ENCODE measurements at places on chromosomes 7 and 10.

DNA sequence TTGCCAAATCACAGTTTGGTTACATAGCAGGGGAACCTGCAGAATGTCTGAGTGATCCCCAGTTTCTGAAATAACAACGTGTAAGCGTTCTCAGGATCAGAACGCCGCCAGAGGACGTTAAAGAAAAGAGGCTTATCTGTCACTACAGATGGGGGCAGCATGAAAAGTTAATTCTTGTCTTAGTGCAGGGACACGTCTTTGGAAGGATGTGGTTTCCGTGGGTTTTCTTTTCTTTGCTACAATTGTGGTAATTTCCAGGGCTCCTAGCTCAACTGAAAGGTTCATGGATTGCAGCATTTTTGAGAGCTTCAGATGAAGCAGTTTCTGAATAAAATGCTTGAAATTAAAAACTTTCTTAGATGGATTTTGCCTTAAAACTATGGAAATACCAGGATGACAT is 106.6 kb downstream of the PRKCQ start:
- peak; percentile 97 for DNase-seq

DNA sequence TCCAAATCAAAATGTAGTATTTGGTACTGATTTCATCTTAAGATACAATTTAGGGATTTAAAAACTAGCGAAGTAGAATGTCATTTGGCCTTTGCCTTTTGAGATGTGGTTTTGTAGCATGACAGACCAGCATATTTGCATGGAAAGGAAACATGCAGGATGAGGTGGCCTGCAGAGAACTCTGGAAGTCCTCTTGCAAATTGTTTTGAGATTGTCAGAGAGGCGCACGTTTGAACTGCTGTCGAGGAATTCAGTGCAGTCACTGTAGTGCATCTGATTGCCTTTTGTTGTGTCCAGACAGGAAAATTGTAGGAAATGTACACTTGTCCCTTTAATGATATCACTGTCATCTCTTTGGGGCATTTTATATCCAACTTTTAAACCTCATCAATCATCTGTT is 136.7 kb downstream of the CELF2 start:
- no peak for DNase-seq

GRCh38 chr7:155610633-155611193 is 33.7 kb upstream of the RBM33 start:
- no peak for DNase-seq

GRCh38 chr7:106765727-106766355 is 99.2 kb upstream of the PIK3CG start:
- no peak for DNase-seq

GRCh38 chr10:127836966-127837365 is 55.8 kb downstream of the CLRN3 start:
- no peak for DNase-seq

GRCh38 chr7:75995052-75995471 is 667 bp upstream of the TMEM120A start:
- DNase-seq: no peak

- DNase-seq: no peak
These were observed 32.3 kb downstream of the CDK1 start for GRCh38 chr10:60810437-60811182.

DNA sequence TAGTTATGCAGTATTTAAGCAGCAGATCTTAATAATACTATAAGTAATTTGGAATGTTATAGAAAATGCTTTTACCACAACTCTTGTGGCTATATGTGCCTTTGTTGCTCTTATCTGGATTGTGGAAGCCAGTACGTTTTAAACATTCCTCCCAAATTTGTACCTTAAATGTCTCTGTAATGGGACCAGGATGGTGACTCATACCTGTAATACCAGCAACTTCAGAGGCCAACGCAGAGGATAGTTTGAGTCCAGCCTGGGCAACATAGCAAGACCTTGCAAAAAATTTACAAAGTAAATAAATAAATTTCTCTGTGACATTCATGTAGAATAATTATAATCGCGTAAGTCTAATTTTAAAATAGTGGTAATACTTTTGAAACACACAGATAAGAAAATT is 283.1 kb downstream of the POM121L12 start:
- no peak for DNase-seq

- no peak for DNase-seq
These were observed 453 bp upstream of the GALNT17 start for GRCh38 chr7:71131256-71132126.

DNA sequence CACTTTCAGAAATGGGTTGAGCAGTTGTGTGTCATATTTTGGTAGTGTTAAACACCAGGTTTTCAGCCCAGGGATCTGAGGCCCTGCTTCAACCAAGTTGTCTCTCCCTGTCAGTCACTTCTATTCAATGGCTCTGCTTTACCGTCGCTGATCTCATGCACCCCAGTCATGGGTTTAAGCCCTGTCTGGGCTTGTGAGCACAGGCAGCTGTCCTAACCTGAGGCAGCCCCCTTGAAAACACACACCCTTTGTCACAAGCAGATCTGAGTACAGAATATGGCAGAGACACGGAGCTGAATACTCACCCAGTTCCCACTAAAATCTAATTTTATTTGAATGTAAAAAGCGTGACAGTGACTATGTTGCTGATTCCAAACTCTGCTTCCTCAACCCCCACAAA is 110.6 kb upstream of the GLI3 start:
- no peak for DNase-seq

DNA sequence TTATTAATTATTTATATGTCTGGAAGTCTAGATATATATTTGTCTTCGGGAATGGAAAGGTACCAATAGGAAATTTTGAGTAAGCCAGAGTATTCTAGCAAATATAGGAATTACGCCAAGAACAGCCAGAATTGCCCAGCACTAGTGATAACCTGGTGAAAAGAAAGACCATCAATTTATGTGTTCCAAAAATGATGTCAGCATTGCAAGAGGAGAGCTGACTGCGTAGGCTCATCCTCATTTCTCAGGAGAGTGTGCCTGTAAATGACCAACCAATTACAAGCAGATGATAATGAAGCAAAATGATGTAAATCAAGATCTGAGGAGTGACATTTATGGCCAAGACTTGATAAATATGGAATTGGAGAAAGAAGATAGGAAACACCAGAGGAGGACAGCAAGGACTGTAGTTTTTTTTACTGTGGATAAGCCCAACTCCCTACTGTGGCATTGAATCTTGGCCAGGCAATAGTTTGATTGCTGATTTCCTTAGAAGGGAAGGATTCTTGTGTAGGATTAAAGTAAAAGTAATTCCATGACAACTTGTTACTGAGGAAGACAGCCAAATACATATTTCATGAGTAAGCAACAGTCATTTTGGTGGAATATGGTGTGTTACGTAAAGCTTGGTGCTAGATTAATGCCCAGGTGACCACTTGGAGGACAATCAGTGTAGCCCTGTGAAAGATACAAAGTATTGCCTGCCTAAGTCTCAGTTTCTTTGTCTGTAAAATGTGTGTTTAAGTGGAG is 590.8 kb downstream of the AUTS2 start:
- DNase-seq: no peak

GRCh38 chr7:31735991-31736982 is 49.3 kb downstream of the PPP1R17 start:
- peak; percentile 54 for DNase-seq

DNA sequence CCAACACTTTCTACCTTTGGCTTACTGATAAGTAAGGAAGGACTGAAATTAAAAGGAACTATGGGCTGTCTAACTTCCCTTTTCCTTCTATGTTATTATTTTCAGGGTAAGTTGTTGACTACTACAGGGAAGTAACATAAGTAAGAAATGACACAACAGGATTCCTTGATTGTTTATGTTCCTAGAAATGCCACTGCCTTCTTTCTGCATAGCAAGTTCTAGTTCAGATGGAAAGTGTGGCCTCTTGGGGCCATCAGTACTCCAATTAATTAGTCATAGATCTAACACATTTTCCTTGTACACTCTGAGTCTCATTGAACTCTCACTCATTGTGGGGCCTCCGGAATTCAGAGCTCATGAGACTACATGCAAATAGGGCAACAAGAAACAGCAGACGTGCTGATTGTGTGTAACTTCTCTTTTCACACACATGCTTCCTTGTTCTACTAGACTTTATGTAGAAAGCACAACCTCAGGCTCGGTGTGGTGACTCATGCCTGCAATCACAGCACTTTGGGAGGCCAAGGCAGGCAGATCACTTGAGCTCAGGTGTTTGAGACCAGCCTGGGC is 35.3 kb upstream of the HIBADH start:
- DNase-seq: peak; percentile 14

DNA sequence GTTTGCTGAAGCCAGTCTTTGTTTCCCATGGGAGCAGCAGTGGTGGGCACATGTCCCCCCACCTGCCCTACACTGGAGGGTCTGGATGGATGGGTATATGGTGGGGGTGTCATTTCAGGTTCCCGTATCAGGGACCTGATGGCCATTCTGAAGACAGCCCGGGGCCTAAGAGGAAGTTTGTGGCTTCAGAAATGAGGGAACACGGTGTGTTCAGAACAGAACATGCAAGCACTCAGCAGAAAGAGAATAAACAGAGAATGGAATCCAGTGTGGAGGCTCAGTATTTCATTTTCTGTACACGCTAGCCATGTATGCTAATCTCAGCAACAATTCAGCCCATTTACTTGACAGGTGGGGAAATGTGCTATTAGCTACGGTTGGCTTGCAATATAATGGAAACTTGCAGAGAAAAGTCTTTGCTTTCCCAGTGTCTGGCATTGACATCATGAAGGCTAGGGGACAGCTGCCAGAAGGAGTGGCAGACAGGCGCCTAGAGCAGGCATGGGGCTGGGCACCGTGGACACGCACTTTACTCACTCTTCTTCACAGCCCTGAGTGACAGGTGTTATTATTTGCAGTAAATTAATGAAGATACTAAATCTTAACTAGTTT is 98.6 kb downstream of the ELMO1 start:
- DNase-seq: no peak

DNA sequence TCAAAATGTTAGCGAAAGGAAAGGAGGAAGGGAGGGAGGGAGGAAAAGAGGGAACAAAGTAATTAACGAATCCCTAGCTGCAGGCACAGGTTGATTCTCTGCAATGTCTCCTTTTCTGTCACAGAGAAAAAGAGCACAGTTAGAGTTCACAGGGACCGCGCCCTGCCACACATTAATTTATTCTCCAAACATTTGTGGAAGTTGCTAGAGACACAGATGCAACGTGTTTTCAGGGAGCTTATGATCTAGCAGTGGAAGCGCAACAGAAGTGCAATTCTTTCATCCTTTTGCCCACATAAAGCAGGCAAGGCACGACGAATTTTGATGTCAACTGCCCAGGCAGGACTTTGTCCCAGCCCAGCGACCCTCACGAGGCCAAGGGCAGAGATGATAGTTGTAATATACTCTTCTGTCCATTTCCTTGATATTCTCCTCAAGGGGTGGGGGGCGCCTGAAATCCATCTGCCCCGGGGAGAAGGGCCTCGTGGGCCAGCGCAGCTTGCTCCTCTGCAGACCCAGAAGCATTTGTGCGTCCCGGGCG is 101.7 kb upstream of the ZNF438 start:
- DNase-seq: peak; percentile 5

DNA sequence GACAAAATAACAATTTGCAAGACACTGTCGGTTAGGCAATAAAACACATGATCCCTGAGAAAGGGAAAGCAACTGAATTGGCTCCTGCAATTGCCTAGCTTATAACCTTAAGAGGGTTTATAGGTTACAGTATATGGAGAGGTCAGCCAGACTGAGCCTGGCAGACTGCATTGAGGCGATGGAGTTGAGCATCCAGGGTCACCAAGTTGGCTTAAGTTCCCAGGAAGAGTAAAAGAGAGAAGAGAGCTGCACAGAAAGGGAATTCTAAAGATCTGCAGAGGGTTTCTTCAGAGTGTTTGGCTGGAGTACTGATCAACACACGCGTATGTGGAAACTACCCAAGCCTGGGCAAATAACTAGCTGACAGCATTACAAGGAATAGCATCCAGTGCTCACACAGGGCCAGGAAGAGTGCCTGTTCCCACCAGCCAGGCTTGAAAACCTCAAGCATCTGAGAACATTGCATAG is 11.2 kb downstream of the ANKMY2 start:
- DNase-seq: no peak

DNA sequence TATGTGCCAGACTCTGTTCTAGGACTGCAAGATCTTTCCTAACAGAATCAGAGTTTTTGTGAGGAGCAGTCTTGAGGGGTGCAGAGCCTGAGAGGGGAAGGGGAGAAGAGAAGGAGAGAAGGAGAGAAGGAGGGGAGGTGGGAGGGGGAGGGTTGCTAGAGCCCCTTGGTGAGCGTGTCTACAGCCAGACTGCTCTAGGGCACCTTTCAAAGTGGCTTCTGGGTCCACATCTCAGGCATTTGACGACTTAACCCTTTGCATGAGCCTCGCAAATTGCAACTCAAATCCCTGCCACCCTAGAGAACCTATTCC is 31.1 kb upstream of the LEP start:
- DNase-seq: no peak

GRCh38 chr10:120392671-120393079 is 64.4 kb upstream of the PLPP4 start:
- no peak for DNase-seq

DNA sequence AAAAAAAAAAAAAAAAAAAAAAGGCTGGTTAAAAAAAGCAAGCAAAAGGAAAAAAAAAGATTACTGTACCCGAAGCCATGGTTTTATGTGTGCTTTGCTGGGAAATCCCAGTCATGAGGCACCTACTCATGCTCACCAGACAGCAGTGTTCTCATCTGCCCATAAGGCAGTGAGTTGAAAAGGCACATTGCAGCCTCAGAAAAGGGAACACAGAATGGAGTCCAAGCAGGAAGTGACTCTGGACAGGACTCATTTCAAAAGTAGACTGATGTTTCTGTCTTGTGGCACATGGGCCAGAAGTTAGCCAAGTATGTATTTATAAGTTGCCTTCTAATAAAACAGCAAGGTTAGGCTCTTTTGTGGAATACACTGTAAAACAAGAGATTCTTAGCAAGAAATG is 40.2 kb downstream of the PDSS1 start:
- no peak for DNase-seq

GRCh38 chr10:89525556-89525955 is 9.8 kb downstream of the SLC16A12 start:
- DNase-seq: no peak

DNA sequence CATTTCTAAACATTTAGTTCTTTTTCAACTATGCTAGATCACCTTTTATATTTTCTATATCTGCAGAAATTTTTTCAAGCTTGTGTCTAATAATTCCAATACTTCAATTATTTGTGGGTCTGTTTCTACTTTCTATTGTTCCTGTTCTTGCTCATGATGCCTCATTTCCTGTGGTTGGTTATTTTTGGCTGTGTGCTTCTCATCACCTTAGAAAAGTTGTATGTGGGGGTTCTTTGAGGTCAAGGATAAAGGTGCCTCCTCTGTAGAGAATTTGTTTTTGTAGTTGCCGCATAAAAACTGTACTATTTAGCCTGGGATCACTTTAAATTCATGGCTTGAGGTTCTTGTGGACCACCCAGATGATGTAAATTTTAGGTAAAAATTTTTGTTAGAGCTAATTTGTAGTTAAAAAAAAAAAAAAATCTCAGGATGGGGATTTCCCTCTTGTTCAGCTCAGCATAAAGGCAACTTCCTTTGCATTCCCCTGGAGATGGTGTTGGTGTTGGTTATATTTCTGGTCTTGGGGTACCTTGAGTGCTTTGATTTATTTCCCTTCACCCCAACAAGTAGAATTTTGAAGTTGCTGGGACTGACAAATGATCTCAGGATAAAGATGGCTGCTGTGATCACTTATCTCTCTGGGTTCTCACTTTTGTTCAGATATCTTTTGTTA is 27.0 kb upstream of the JAZF1 start:
- DNase-seq: no peak

- DNase-seq: no peak
These were observed at the start of gene GPR141 for GRCh38 chr7:37683246-37684120. Gene GPR141, plus strand, starts transcription at chr7:37683766. Its CDS starts 56,628 bp downstream, at chr7:37740394.

- no peak for DNase-seq
These were observed 286.4 kb upstream of the SP4 start for GRCh38 chr7:21141476-21141875.

GRCh38 chr10:70232155-70232858 is 922 bp downstream of the PPA1 start:
- peak; percentile 59 for DNase-seq

Data from hematopoietic multipotent progenitor cell treated with erythropoietin and hydrocortisone succinate and interleukin-3 and kit ligand, for 8 days (in vitro differentiated cells).